CD4-positive, alpha-beta T cell treated with Interferon alpha-2 for 1 hour (primary cell): ENCODE measurements at places on chromosomes 12 and 14.

- peak; percentile 22 for DNase-seq
Observed at GRCh38 chr12:75702477-75703093, 191.2 kb upstream of the KRR1 start.

DNA sequence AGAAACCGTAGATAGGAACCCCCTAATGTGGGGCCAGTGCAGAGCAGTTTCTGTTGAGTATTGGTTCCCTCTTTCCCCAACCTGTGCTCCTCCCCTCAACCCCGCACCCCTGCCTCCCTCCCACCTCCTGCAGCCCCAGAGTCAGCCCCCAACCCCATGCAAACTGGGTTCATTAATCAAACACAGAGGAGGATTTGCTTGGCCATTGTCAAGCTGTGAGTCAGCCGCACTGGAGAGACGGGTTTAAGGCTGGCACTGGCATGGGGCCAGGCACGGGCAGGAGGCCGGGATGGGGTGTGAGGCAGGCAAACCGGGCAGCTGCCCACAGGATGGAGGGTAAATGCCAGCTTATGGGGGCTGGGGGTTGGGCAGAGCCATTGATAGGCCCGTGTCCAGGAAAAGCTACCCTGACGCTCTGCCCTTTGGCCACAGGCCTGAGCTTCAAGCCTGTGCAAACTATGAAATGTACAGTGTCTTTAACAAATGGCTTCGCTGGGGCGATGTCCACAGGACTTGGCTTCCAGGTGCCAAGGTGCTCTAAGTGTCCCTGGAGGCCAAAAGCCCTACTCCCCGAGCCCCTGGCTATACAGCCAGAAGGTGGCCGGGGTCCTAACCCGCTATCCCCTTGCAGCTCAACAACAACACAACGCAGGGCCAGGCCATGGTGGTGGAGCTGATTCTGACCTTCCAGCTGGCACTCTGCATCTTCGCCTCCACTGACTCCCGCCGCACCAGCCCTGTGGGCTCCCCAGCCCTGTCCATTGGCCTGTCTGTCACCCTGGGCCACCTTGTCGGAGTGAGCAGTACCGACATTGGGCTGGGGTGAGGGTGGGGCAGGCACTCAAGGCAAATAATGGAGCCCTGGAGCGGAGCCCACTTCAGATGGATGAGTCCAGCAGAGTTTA, 1.4 kb downstream of the AQP5 start:
- no peak for DNase-seq

DNA sequence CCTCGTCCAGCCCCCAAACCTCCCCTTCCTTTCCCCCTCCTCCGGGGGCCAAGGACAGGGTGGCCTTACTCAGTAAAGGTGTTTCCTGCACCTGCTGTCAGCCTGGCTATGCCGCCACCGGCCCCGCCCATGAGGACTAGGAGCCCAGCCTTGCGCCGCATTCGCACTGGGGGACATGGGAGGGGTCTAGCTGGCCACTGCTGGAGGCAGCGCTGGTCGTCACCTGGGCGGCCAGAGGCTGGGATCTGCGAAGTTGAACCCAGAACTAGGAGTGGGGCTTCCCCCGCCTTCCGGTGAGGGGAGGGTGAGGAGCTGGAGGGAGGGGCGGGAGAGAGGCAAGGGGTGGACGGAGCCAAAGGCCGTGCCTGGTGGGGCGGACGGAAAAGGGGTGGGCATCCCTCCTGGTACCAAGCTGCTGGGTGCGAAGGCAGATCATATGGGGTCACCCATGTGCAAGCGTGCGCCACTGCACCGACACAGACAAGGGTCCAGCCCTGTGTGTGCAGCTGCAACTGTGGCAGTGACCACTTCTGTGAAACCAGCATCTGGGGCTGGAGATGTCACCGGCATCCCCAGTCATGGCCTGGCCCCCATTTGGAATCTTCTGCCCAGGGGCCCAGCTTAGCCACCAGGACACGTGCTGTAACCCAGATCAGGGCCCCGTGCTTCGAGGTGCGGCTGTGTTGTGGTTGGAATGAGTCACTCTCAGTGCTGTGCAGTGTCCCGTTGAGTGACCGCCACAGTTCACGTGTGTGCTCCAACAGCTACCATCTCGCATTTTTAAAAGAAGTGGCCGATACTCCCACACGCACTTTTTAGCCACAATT, 8.5 kb downstream of the AMN start:
- no peak for DNase-seq

GRCh38 chr12:85823436-85824180, 12.6 kb downstream of the RASSF9 start:
- no peak for DNase-seq

GRCh38 chr12:6536894-6537579, 2.7 kb downstream of the GAPDH start:
- no peak for DNase-seq

DNA sequence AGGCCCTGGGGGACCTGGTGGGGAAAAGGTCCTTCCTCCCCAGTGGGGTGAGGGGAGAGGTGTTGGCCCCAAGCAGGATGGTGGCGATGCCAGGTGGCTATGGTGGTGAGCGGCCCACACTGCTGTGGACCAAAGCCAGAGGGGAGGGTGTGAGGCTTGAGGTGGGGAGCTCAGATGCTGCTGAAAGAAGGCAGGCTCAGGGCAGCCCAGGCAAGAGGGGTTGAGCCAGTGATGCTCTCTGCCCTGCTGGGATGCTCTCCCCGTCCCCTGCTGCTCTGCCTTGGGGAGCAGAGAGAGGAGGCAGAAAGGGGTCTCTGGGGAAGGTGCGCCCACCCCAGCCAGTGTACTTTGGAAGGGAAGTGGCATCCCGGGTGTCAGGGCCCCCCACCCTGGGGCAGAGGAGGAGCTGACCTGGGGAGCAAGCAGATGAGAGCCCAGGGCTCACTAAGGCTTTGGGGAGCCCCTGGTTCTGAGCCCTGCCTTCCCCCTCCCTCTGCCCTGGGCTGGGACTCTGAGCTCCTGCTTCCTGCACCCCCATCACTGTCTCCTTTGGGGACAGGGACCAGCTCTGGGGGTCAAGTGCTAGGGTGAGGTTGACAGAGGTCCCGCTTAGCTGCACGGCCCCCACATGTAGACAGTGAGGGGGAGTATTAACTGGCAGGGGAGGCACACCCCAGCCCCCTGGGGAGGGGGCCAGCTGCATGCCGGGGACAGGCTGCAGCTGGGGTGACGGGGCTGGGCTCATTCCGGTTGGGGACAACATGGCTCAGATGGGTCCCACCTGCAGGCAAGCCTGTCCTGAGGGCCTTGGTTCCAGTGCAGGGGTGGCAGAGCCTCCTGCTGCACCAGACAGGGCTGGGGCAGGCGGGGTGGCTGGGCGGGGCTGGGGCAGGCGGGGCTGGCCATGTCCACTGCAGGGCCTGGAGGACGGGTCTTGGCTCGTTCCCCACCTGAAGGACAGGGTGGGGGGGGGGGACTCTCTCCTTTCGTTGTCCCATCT, 124.4 kb downstream of the KIF26A start:
- no peak for DNase-seq

DNA sequence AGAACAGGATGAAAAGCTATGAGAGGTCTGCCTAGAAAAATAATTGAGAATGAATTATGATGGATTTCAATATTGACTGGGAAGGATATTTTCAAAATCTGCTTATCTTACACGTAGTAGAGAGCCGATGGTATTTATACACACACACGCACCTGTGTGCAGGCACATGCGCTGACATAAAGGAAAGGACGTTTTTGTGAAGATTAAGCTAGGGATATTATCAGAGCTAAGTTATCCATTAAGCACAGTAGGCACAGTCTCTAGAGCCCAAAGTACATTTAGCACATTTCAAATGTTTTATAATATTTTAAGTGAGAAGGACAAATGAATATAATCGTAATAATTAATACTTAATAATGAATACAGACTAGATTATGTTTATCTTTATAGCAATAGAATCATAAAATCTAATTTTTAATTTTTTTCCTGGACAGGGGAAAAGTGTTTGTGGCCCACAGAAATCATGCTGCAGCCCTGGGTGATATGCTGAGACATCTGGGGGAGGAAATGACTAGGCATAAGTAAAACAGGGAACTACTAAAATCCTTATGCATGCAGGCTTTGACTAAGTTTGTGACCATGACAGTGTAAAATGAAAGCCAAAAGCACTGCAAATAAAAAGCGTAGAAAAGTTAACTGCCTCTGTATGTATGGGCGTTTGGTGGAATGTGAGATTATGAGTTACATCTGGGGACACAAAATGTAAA, 146.1 kb downstream of the KITLG start:
- DNase-seq = no peak

GRCh38 chr14:51094282-51094821, 553 bp downstream of the TRIM9 start:
- peak; percentile 4 for DNase-seq

- DNase-seq = no peak
Observed at GRCh38 chr12:84497819-84498218, 414.8 kb downstream of the SLC6A15 start.

GRCh38 chr12:130993759-130994670, 40.3 kb downstream of the ADGRD1 start:
- no peak for DNase-seq

- DNase-seq = no peak
Observed at GRCh38 chr14:81638656-81639280, 105.1 kb upstream of the SEL1L start.

- no peak for DNase-seq
Observed at GRCh38 chr12:83958997-83959396, 953.6 kb downstream of the SLC6A15 start.

DNA sequence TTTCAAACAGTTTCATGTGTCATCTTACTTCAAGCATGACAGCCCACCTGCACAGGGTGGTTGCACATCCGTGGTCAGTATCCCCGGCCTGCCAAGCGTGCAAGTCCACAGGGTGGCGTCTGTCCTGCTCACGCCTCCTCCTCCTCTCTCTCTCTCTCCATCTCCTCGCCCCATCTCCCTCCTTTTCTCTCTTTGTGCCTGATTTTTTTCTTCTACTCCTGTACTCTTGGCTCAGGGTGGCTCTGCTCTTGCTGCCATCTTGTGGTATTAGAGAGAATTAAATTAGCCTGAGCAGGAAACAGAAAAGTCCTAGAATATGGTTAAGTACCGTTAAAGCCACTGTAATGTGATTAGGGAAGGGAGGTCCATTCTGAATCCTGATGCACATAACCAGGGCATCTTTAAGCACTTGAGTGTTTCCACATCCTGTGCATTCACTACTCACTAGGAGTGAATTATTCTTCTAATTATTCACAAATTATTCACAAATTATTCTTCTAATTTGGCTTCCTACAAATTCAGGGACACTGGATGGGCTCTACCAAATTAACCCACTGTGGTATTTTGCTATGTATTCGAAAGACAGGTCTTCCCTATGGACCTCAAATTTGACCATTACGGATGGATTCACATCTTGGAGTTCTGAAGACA, 25.5 kb upstream of the DTX1 start:
- peak; percentile 56 for DNase-seq

DNA sequence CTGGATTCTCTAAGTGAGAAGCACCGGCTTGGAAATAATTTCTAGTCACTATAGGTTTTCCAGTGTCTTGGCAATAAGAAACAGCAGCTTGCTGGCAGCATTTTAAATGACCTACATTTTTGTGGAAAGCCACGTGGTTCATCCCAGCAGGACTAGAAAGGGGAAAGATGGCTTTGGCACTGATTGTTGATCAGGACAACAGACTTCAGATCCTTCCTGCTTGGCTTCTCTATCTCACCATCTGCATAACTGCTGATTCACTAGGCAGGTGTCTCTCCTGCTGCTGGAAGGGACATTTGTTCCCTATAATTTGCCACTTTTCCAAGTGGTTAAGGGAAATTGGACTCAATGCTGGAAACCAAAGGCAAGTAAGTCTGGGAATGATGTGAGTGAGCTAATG, 131.0 kb downstream of the TTC8 start:
- DNase-seq = no peak

DNA sequence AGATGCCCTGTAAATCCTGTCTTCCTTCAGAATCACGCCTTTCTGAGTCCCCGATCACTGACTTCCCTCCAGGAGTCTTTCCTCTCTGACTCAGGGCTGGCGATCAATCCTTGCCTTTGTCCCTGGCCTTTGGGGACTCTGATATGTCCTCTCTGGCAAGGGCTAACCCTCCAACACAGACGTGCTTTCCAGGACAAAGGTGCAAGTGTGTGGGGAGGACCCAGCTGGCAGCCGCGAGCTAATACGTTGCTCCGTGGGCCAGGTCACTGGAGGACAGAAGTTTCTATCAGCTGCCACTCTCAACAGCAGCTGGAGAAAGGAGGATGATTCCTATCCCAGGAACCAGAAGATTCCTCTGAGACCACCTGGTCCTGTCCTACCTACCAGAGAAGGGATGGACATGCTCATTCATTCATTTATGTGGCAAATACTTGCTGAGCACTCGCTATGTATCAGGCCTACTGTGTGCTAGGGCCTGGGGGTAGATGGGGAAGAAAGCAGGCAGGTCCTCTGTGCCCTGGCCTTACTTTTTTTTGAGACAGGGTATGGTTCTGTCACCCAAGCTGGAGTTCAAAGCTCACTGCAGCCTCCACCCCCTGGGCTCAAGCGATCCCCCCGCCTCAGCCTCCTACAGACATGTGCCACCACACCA, 8.5 kb upstream of the SCARB1 start:
- no peak for DNase-seq

DNA sequence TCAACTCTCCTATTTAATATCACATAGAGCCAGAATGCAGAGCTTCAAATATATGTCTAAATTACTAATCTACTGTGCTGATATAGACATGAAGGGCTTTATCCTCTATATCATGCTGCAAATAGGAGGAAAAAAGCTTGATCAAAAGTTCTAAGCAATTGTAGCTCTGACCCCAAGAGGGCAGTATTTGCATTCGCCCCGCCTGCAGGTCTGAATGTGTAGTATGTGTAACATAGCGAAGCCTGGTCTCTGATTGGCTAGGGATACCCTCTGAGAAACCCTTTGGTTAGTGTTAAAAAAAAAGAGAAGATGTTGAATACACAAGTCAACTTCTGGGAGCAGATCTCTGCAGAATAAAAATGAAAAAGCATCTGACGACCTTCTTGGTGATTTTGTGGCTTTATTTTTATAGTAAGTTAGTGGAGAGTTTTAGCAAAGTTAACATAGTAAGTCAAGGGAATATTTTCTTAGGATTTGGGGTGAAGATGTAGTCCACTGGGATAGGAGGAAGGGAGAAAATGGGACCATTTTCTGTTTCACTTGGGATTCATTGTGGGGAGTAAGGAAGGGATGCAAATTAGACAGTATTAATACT, 151.6 kb upstream of the OR4E1 start:
- DNase-seq = peak; percentile 69

DNA sequence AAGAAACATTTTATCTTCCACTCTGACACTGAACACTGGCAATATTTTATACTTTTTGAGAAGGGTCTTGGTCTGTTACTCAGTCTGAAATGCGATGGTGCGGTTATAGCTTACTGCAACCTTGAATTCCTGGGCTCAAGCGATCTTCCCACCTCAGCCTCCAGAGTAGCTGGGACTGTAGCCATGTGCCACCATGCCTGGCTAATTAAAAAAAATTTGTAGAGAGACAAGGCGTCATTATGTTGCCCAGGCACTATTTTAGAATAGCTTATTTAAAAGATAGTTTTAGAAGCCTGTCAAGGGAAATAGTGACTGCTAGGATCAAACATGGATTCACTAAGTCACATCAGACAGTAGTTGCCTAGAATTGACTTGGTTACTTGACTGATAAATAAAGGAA, 5.9 kb downstream of the ERC1 start:
- DNase-seq = no peak

GRCh38 chr12:131383291-131383690, 327.6 kb upstream of the SFSWAP start:
- DNase-seq = no peak

GRCh38 chr12:81758421-81759189, 545 bp downstream of the PPFIA2 start:
- no peak for DNase-seq

- DNase-seq = no peak
Observed at GRCh38 chr14:65034021-65034420, 47.3 kb downstream of the FNTB start.
